Lung microvascular endothelial cell (primary cell): ENCODE measurements at places on chromosomes 7 and 10. TPM values are rescaled to one million over a fixed set of nuclear protein-coding genes. Genes with fewer than 3 reads are reported as not detected.

The ETV1 gene
- 5.0 and 6.8 TPM in 2 replicates for total RNA-seq

The MRLN gene
- not detected in 2 replicates for total RNA-seq

The HOGA1 gene
- total RNA-seq = under 0.01 and 0.87 TPM in 2 replicates

The CDK14 gene
- total RNA-seq = 1.6 and 3.5 TPM in 2 replicates

The ANKIB1 gene
- total RNA-seq = 17.7 and 25.2 TPM in 2 replicates

The CCDC172 gene
- not detected in 2 replicates for total RNA-seq

The MOGAT3 gene
- not detected in 2 replicates for total RNA-seq

The ITIH5 gene
- under 0.01 and 1.4 TPM in 2 replicates for total RNA-seq

The NANOS1 gene
- total RNA-seq = 0.22 and 0.60 TPM in 2 replicates

The SRI gene
- 69.2 and 95.9 TPM in 2 replicates for total RNA-seq

The PIK3AP1 gene
- under 0.01 TPM in 1 of 2 replicates, not detected in the other for total RNA-seq

The INPP5A gene
- 18.1 and 24.4 TPM in 2 replicates for total RNA-seq
